ENCODE measurements at places on chromosomes 16 and 17.

DNA sequence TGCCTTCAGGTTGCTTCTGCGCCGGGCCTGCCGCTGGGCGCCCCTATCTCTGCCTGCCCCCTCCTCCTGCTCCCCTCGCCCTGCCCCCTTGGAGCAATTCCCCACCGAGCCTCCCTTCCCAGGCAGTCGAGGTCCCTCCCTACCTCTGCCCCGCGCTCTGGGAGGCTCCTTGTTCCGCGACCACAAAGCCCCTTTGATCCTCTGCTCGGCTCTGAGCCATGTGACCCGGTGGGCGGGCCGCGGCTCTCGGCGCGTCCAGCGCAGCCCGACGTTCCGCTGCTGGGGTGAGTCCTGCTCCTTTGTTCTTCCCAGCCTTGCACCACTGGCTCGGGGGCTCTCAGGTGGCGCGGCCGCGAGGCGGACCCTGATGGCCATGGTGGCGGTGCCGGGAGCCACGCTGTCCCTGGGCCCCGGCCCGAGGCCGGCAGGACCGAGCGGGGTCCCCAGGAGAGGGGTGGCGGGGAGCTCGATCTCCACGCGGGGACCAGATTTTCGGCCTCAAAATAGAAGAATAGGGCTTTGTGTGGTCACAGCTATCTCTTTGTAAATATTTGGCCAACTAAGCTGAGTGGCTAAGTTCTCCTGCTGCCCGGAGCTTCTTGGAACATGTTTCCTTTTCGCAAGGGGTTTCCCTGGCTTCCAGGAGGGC is 310.6 kb downstream of the SEC14L1 start:
- DNase-seq: peak; percentile 44

DNA sequence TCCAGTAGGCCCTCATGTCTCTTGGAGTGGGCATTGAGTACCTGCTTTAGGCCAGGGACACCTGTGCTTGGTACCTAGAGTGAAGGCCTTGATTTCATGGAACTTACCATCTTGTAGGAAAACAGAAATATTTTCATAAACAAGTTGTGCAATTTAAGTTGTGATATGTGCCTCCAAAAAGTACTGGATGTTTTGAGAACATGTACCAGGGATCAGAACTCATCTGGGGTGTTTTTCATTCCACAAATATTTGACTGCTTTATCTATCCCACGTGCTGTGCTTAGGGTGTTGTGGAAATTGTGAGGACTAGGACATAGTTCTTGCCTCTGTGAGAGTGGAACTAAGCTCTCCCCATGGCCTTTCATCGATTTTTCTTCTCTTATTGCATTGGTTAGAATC is 8.8 kb downstream of the NKD1 start:
- no peak for DNase-seq

DNA sequence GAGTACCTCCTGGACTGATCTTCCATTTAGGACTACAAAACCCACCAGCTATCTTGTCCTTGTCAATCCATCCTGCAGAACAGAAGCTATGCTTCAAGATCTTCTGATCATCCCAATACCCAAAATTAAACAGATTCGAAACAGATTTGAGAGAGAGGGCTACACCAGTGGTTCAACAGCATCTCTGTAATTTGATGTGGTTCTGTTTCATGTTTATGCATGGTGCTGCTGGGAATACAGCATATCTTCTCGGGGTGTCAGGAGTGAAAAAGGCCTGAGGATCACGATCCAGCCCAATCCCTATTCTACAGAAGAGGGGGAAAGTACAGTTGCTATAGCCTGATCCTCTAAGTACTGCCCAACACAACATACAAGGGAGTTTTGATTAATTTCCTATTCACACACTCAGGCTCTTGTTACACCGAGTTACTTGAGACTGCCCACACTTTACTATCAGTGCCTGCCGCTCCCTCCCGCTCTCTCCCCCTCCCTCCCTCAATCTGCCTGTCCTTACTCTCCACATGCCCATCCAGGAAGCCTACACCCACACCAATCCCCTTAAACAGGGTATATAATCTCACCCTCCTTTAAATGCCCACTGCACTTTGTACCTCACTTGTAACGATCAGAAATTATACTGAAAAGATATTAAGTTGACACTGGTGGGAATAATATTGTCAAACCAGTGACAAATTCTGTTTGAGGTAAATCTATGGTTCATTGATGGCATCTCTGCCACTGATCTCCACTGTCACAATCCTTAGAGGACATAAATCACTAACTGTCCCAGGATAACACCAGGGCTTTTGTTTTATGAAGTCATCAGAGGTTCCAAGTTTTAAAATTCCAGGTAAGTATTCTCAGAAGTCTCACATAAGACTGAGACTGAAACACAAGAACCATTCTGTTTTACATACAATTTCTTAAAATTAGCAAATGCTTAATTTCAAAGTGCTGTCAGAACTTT is 89.3 kb upstream of the PLEKHM1 start:
- DNase-seq: no peak

DNA sequence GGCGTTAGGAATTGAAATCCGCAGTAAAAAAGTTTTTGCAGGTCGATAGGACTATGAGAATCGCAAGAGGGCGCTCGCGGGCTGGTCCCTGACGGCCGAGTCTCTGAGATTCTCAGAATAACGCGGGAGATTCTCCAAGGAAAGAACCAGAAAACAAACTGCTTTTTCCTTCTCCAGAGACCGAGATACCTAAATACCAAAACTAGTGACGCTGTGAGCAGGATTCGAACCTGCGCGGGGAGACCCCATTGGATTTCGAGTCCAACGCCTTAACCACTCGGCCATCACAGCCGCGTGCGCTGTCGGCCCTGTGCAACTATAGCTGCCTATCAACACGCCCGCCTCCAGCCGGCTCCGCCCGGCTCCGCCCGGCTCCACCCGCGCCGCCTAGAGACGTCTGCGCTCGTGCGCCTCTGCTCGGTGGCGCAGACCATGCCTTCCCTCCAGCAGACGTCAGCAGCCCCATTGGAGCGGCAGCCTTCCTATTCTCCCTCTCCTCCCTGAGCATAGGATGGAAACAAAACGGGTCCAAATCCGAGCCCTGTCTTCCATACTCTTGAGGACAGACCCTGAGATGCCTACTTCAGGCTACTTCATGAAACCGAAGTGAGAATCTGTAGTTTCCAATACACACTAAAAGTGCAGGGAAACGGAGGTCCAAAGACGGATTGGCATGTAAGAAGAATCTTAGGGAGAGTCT is 13.4 kb downstream of the PER1 start:
- DNase-seq: peak; percentile 97

GRCh38 chr16:76729525-76729924 is 452.3 kb downstream of the CNTNAP4 start:
- no peak for DNase-seq

GRCh38 chr16:28975158-28975599 is 601 bp downstream of the SPNS1 start:
- DNase-seq: no peak

- no peak for DNase-seq
Observed at GRCh38 chr17:28500712-28501379, 5.3 kb upstream of the FOXN1 start.

GRCh38 chr17:28334171-28334570 is 1.1 kb downstream of the IFT20 start:
- DNase-seq: peak; percentile 31

- DNase-seq: peak; percentile 53
Observed at GRCh38 chr17:35238821-35239220, 4.1 kb upstream of the SLFN5 start.

GRCh38 chr16:30060346-30060745 is 5.2 kb upstream of the ALDOA start:
- no peak for DNase-seq

GRCh38 chr16:17365591-17366298 is 105.0 kb downstream of the XYLT1 start:
- DNase-seq: peak; percentile 88

DNA sequence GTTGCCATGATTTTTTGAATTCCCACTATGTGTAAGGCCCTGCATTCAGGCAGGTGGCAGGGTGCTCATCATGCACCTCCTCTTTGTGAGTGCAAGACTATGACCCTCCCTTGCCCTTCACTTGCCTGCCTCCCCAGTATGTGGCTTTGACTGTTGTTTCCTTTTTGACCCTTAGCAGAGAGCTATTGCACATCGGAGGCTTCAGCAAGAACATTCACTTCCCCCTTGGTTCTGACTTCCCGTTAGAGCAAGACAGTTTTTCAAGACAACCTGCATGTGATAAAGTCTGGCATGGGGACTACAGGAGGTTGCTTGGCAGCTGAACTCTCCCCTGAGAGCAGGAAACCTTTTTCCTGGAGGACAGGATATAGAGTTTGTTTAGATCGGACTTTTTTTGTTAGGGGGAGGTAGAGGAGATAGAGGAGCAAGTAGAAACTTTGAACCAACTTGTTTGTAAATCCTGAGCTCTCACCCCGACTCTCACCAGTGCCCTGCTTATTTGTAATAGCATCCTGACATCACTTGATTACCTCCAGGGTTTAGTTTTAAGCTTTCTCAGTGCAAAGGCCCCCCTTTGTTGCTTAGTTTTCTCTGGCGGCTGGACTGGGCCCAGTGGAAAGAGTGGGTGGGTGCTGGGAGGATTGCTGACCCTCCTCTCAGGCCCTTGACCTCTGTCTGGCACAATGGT is 34.3 kb downstream of the LIMD2 start:
- DNase-seq: no peak

DNA sequence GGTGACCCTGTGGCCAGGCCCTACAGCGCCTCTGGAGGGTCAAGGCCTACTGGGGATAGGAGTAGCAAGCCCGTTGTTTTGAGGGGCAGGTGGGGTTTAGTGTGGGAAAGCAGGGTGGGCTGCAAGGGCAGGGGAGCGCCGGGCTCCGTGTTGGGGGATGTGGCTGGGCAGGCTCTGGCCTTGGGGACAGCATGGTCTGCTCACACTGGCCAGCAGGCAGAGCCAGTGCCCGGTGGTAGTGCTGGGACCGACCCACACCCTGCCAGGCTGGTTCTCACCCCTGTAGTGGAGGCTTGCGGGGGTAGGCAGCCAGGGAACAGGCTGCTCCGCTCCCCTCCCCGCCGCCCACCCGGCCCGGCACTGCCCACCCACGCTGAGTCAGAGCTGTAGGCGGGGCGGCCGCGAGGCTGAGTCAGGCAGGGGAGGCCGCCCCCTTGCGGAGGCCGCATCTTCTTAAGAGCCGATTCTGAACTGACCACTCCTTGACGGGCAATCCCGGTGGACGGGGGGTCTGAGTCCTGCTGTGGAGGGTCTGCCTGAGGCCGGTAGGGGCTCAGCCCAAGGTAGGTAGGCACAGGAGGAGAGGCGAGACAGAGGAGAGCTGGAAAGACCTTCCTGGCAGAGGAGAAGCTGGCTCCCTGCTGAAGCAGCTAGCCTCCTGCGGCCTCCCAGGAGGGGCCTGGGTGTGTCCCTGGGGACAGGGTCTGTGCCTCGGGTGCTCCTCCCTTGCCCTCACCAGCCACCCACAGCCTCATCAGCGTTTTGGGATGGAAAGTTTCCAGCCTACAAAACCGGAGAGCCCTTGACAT is 62.4 kb downstream of the BAIAP2 start:
- DNase-seq: peak; percentile 80

GRCh38 chr17:4500191-4500571 is 1.5 kb downstream of the SPNS2 start:
- DNase-seq: no peak

GRCh38 chr17:13864521-13864920 is 204.8 kb upstream of the COX10 start:
- peak; percentile 71 for DNase-seq

GRCh38 chr16:2960183-2961010 is 3.7 kb upstream of the KREMEN2 start:
- DNase-seq: no peak

- DNase-seq: no peak
Observed at GRCh38 chr16:22255335-22255734, 41.9 kb upstream of the POLR3E start.

- DNase-seq: peak; percentile 67
Observed at GRCh38 chr17:75783069-75783783, 1.4 kb upstream of the UNK start.

DNA sequence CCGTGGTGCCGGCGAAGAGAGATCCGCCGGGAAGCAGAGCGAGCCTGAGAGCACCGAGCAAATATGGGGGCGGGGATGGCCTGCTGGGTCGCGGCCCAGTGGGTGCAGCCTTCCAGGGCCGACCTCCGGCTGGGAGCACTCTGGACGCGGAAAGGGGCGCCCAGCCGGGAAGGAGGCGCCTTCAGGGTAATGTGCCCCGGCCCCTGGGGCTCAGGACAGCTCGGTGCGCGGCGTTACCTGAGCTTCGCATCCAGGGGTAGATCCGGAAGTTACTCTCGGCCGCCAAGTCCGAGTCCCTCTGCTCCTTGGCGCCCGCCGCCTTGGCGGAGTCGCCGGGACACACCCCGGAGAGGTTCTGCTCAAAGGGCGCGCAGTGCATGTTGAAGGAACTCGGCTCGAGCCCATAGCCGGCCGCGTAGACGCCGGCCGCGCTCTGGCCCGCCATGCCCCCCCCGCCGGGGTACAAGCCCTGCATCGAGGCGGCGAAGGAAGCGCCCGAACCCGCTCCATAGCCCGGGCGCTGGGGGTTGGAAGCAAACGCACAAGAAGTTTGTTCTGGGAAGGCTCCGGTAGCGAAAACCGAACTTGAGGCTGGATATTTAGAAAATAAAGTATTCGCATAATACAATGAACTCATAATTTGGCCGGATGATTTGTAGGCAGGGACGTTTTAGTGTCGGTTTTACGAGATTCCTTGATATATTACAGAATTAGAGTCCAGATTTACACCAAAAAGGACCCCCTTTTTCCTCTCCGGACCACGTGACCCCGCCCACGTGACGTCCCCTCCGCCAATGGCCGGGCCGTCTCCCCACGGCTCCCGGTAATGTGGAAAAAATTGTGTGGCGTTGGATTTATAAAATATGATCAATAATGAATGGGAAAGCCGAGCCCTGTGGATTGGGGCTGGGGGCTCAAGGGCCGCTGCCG is at the start of gene HOXB7:
Gene HOXB7, minus strand, starts transcription at position 736 of the 930 bp plus-strand sequence. Its CDS starts 99 bp downstream, at position 637.
- DNase-seq: peak; percentile 64

DNA sequence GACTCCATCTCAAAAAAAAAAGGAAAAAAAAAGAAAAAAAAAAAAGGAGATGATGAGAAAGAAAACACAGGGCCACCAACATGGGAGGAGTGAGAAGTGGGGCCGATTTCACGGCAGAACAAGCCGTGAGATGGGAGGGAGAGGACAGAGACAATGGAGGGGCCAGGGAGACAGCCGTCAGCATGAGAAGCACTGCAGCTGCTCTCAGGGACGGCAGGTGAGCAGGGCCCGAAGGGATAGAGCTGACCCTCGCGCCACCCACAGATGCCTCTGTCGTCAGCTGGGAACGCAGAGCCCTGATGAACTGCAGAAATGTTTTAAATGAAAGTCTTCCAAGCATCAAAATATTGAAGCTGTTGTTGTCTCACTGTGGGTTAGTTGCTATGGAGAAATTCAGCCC is 20.3 kb downstream of the PITPNM3 start:
- no peak for DNase-seq

DNA sequence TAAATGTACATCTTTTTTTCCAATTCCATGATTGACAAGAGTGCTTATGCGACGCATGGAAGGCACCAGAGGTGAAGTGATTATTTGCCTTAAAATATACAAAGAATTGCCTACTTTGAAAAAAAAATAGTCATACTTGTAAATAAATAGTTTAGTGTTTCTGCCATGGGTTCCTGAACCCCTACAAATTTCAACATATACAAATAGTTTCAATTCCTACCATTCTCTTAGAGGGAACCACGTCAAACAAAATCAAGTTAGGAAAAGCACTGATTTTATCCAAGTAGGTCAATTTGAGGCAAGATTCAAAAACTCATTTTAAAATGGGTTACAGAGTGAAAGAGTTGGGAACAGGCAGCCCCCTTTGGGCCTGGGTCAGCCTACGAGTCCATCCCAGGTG is 11.7 kb downstream of the CMTM3 start:
- DNase-seq: peak; percentile 48

GRCh38 chr16:20944861-20945574 is 44.4 kb downstream of the LYRM1 start:
- no peak for DNase-seq

GRCh38 chr17:2181206-2181896 is 122.2 kb downstream of the SMG6 start:
- DNase-seq: peak; percentile 94

All from AG10803 (cell line).